ENCODE measurements at places on chromosomes 4 and X. TPM values are rescaled to one million over a fixed set of nuclear protein-coding genes. Genes with fewer than 3 reads are reported as not detected.

PASD1 gene
- not detected for total RNA-seq

GRCh38 chr4:105462576-105462975 lies 11.3 kb downstream of the PPA2 start:
- DNase-seq = no peak

GRCh38 chrX:45172890-45173289 lies 27.8 kb downstream of the DIPK2B start:
- no peak for DNase-seq

PPEF1 gene
- total RNA-seq = 44.5 TPM

GRCh38 chrX:140701480-140701879 lies 8.1 kb upstream of the LINC00632 start:
- DNase-seq = no peak

TACR3 gene
- total RNA-seq = 4.2 TPM

DNA sequence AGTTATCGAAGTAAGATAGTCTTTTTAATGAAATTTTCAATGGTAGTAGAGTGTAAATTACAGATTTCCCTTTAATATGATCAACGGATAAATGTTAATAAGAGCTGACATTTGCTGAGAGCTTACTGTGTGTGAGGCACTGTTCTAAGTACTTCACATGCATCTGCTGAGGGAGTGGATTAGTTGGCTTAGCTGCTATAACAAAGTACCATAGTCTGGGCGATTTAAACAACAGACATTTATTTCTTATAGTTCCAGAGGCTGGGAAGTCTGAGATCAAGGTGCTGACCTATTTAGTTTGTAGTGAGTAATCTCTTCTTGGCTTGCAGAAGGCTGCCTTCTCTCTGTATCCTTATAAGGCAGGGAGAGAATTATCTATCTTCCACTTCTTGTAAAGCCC lies 174.3 kb downstream of the CEP135 start:
- DNase-seq = no peak

DNA sequence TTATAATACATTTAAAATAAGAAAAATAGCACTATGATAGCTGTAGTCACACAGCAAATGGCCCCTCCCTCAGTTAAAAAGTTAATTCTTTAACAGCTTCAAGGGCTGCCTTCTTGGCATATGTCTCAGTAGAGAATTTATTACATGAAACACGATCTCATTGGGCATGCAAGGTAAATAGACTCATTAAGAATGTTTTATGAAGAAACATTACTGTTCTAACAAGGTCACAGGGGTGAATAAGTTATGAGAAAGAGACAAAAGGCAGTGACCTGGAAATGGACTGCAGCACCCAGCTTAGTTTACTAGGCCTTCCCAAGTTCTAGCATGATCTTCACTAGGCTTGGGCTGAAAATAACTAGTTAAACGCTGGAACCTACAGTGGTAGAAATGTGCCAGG lies 277.7 kb downstream of the NR3C2 start:
- DNase-seq = no peak

DNA sequence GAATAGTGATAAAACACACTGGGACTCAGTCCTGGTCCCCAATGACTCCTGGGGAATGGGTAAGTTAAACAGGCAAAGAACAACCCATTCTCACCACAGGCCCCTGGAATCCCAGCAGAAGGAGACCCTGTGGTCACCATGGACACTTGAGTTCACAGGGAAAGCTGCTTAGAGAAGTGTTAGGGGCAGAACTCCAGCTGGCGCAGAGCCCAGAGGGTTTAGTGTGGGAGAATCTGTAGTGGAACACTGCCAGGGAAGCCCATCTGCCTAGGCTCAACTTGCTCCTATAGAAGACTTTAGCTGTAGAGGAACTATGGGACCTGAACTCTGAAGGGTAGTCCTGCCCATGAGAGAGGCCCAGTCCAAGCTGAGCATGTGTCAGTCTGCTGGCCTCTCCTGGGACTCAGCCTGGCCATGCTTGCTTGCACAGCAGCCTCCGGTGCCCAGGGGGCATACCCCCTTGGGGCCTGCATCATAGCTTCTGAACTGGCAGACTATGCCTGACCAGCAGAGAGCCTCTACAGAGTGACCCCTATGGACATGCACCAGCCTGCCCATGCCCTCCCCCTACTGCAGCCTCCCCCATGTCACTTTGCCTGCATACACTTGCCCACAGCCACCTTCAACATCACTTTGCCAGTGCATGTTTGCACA lies 343.5 kb downstream of the IDS start:
- no peak for DNase-seq

TMEM271 gene
- total RNA-seq = 23.6 TPM

GRCh38 chr4:157115613-157116335 lies 39.8 kb downstream of the GLRB start:
- no peak for DNase-seq

DNA sequence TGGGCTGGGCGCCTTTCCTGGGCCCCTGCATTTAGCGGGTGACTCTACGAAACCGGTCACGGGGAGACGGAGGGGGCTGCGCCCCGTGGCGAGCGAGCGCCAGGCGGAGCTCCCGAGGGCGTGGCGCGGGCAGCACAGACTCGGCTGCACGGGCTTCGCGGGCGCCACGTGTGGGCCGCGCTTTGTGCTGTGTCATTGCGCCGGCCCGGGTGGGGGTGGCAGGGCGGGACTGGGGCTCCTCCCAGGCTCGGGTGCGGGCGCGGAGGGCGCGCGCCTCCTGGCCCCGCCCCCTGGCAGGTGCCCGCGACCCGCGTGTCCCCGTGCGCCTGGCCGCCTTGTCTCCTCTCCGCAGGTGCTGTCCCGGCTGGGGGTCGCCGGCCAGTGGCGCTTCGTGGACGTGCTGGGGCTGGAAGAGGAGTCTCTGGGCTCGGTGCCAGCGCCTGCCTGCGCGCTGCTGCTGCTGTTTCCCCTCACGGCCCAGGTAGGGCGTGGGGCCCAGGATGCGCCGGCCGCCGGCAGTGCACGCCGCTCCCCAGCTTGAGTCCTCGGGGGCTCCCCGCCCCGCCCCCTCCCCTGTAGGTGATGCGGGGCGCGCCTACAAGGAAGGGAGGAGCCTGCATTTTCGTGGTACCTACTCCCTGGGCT lies 651 bp downstream of the UCHL1 start:
- DNase-seq = peak; percentile 64

DNA sequence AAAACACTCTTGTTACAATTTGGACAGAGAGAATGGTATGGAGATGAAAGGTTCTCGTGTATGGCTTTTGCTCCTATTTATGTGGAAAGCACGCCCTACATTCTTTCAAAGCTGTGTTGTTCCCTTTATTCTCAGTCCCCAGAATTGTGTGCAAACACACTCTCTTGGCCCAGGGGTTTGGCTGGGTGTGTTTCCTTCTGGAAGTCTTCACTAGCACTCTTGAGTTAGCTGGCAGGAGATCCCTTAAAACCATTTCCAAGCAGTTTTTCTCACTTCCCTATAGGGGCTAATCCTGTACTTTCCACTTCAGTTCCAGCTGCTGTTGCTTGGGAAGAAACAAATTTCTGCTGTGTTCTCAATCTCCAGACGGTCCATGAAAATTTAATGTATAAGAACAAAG lies 35.1 kb downstream of the FHL1 start:
- DNase-seq = no peak

GRCh38 chrX:153688506-153688905 lies 780 bp downstream of the SLC6A8 start:
- no peak for DNase-seq

DNA sequence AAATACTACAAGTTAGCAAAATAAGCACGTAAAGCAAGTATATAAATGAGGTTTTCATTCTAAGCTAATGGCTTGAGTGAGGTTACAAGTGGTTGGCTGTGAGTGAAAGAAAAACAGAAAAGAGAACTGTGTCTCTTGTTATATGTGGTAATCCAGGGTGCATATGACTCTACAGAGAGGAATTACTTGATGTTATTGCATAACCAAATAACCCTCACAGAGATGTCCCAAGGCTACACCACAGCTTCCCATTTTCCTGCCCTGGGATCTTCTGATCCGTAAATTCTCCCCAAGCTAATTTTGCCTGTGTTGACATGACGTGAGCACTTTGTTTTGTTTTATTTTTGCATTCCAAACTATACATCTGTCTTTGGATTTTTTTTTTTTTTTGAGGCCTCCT lies 470.0 kb upstream of the INTU start:
- no peak for DNase-seq

GRCh38 chr4:23782778-23783437 lies 106.9 kb downstream of the PPARGC1A start:
- DNase-seq = no peak

- no peak for DNase-seq
Observed at GRCh38 chrX:77527233-77528001, 80.2 kb downstream of the FGF16 start.

- DNase-seq = no peak
Observed at GRCh38 chrX:9522378-9523155, 57.7 kb downstream of the TBL1X start.

GRCh38 chr4:48949086-48949485 lies 37.0 kb upstream of the CWH43 start:
- DNase-seq = no peak

GJB1 gene
- not detected for total RNA-seq

RHOXF2 gene
- not detected for total RNA-seq

CORIN gene
- total RNA-seq = 0.62 TPM

PCDH10 gene
- total RNA-seq = 43.8 TPM

CTSO gene
- 8.7 TPM for total RNA-seq

- DNase-seq = peak; percentile 25
Observed at GRCh38 chr4:128831531-128832242, 22.2 kb downstream of the JADE1 start.

- no peak for DNase-seq
Observed at GRCh38 chr4:122830426-122831095, 3.9 kb downstream of the FGF2 start.

CXCL11 gene
- not detected for total RNA-seq

GPR34 gene
- total RNA-seq = 23.4 TPM

- no peak for DNase-seq
Observed at GRCh38 chrX:29281078-29281742, 694.0 kb downstream of the IL1RAPL1 start.

- DNase-seq = no peak
Observed at GRCh38 chr4:122855353-122855890, 28.8 kb downstream of the FGF2 start.

DNA sequence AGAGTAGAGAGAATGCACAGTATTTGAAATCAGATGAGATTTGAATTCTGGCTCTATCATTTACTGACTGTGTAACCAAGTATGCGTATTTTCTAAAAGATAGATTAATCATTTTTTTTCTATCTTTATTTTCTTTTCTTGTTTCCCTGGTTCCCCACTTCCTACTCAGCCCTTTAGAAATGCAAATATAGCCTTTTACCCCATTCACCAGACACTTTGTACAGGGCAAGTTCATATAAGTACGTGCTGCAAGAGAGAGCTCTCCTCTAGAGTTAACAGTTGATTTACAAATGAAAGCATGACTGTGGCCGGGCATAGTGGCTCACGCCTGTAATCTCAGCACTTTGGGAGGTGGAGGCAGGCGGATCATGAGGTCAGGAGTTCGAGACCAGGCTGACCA lies 17.8 kb upstream of the TDO2 start:
- no peak for DNase-seq

GRCh38 chr4:44806071-44806470 lies 79.7 kb upstream of the GNPDA2 start:
- DNase-seq = no peak

IL21 gene
- total RNA-seq = not detected

DNA sequence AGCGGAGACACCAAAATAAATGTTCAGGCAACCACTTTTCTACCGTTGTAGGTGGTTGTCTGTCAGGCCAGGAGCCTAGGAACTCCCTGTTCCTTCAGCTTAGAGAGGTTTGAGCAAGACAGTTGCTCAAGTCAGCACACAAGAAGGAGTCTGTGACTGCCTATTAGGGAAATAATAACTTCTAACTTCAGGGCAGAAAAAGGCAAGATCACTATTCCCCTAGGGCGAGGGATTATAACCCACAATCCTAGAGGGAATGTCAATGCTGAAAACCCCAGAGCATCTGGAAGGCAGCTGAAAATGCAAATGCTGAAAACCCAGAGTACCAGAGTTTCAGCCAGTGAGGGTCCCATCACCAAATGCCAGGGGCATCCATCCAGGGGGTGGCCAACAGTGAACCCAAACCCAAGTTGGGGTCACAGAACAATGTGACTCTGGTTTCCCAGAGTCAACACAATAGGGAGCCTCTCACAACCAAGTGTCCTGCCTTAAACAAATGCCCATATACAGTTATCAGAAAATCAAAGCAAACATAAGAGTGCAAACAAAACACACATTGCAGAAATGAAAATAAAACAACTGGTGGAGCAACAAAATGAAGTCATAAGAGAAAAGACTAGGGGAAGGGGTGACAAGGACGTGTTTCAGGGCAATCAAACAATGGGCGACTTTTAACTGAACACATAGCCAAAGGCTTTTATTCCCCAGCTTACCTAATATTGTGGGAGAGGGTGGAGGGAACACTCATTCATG lies 27.6 kb downstream of the MORF4L2 start:
- DNase-seq = no peak
